ENCODE measurements at places on chromosomes 1 and 21.

- no peak for DNase-seq
These were observed 382.1 kb upstream of the B3GALT2 start for GRCh38 chr1:193568512-193568911.

GRCh38 chr1:55555956-55556725, 341.0 kb upstream of the USP24 start:
- no peak for DNase-seq

- no peak for DNase-seq
These were observed 1.1 kb upstream of the BRDT start for GRCh38 chr1:91948097-91948496.

- no peak for DNase-seq
These were observed 18.5 kb downstream of the COLGALT2 start for GRCh38 chr1:184019069-184019468.

All from foreskin melanocyte (primary cell).